Mucosa of descending colon (tissue), 3 donors: ENCODE measurements at places on chromosomes 7 and 10. TPM values are rescaled to one million over a fixed set of nuclear protein-coding genes. Genes with fewer than 3 reads are reported as not detected.

DNA sequence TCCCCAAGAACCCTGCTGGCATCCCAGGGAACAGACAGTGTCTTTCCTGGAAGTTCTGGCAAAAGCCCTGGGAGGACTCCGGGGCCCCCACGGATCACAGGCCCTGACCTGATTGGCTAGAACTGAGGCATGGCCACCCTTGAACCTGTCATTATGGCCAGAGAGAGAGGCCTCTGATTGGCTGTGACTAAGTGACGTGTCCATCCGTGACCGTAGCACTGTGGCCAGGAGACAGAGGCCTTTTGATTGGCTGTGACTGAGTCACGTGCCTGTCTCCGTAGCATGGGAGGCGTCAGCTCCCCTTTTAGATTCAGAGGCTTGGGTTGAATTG is 163.8 kb downstream of the RGS10 start:
- no peak for DNase-seq

GRCh38 chr10:29407280-29407858 is 118.5 kb downstream of the LYZL1 start:
- no peak for DNase-seq

DNA sequence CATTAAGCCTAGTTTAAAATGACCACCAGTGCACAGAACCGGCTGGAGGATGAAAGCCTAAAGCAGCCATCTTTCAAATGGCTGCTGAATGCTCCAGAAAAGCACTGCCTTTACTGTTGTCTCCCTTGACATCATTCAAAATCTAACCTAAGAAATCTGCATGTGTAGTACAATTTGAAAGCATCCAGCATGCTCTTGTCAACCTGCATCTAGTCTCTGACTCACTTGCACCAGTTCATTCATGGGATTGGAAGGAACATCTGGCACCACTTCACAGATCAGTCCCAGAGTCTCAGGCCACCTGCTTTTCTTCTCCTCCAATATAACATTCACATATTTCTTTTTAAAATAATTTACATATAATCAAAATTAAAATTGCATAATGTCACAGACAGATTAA is 76.2 kb downstream of the RNF133 start:
- no peak for DNase-seq

GRCh38 chr7:142158736-142159496 is 47.4 kb downstream of the MGAM2 start:
- no peak for DNase-seq

- peak; percentile 53 for DNase-seq
Observed at GRCh38 chr7:99372275-99373090, 2.0 kb upstream of the ARPC1B start.

DNA sequence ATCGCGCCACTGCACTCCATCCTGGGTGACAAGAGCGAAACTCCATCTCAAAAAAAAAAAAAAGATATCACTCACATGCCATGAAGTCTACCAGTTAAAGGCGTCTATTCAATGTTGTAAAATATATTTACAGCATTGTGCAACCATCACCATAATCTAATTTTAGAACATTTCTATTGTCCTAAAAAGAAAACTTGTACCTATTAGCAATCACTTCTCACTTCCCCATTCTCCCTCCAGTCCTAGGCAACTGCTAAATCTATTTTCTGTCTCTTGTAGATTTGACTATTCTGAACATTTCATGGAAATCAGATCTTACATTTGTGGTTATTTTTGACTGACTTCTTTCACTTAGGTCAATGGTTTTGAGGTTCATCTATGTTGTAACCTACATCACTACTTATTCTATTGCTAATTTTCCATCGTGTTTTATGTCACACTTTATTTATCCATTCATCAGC is 25.2 kb upstream of the OTUD1 start:
- DNase-seq: no peak

GRCh38 chr7:69843653-69844052 is 245.4 kb downstream of the AUTS2 start:
- no peak for DNase-seq

- no peak for DNase-seq
Observed at GRCh38 chr7:2316578-2316977, 2.3 kb upstream of the SNX8 start.

DNA sequence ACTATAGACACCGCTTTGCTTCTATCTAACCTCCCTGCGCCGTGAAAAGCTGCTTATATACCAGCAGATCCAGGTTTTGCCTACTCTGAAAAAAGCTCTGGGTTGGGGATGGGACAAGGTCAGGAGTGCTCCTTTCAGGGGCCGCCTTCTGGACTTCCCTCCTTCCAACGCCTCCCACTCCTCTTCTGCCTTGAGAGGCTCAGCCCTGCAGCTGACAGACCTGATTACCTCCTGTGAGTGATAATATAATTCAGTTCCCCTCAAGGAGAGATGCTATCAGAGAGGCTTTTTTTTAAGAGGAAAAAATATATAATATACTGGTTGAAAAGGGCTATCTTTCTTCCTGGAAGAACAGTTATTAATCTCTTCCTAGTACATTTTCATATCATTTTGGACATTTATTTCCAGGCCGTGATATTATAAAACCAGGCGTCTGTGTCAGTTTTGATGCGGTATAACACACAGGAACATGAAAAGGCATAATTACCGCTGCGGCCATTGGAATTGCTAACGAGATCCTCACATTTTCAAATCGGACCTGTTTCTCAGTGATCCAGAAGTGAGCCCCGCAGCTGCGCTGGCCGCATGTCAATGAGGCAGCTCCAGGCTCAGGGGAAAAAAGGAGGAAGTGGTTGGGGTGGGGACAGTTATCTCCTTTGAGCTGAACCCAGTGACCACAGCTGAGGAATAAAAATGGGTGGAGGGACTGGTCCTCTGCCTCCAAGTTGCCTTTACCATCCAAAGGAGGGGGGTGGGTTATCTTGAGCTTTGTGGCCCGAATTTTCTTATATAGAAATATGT is 457.1 kb downstream of the TYW1 start:
- no peak for DNase-seq

OGDHL gene
- 2.5 TPM for total RNA-seq

PSD gene
- total RNA-seq: 11.4 TPM

SEMA4G gene
- total RNA-seq: 176 TPM

TRPV5 gene
- total RNA-seq: not detected

PLAU gene
- total RNA-seq: 4.6 TPM
